Hypothalamus (tissue), 51 donors: ENCODE measurements at places on chromosomes 2 and 18.

DNA sequence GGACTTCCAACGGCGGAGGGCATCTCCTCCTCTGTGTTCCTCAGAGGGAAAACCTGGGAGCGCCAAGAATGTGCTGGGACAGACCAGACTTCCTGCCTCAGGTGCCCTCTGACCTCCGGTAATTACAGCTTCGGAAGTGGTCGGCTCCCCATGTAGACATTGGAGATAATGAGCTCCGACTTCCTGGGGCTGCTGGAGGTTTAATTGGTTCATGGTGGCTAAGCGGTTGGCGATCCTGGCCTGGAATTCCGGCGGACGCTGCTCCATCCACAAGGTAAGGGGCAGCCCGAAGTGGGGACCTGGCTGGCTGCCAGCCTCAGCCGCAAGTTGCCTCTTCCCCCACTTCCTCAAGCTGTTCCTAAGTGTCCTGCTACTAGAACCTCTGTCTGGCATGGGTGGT is 83.2 kb upstream of the EPC2 start:
- DNase-seq, result no peak

- DNase-seq, result no peak
Measured at GRCh38 chr2:88054782-88055370, 707 bp downstream of the KRCC1 start.

- DNase-seq, result no peak
Measured at GRCh38 chr18:55219059-55219458, 259.8 kb upstream of the CCDC68 start.

GRCh38 chr2:173749315-173749714 is 215.9 kb downstream of the SP3 start:
- DNase-seq, result no peak

- DNase-seq, result no peak
Measured at GRCh38 chr2:20077411-20077940, 26.0 kb upstream of the LAPTM4A start.

DNA sequence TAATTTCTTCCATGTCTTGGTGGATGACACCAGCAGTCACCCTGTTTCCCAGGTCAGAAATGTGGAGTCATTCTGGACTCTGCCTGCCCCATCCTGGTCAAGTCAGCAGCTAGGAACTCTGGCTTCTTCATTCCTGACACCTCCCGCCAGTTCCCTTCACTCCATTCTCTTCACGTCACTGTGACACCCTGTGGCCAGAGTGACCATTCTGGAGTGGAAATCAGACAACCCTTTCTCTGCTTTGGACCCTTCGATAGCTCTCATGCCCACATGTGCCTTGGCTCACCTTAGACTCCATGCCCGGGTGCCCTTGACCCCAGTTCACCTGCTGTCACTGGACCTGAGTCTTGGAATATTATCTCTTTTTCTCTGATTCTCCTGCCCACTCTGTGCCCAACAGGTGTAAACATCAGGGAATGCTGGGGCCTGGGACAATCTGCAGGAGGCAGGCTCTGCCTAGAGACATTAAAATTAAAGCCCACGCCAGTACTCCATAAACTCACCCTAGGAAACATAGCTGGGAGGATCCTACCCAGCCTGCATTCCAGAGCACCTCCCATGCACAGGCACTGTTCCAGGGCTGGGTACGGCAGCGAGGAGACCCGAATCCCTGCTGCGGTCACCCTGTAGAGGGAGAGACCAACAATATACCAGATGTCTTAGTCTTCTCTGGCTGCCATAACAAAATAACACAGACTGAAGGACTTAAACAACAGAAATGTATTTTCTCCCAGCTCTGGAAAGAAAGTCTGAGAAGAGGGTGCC is 41.1 kb upstream of the FAHD2A start:
- no peak for DNase-seq

- DNase-seq, result no peak
Measured at GRCh38 chr2:145060876-145061275, 541.0 kb upstream of the ZEB2 start.

DNA sequence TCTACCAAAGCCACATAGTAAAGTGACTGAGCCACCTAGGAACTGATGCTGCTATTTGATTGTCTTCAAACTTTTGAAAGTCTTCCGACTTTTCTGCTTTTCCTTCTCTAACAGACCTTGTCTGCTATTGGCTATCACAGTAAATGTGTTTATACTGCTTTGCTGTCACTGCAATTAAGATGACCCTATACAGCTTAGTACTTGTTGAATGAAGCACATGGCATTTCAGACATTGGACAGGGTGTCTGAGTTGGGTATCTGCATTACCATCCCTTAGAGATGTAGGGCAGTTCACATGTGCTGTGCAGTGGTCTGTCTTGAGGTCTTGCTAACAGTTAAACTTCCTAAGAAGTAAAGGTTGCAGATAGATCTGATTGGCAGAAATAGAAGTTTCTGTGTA is 3.6 kb downstream of the WDR43 start:
- no peak for DNase-seq

- DNase-seq, result no peak
Measured at GRCh38 chr2:5986801-5987787, 294.9 kb downstream of the SOX11 start.

DNA sequence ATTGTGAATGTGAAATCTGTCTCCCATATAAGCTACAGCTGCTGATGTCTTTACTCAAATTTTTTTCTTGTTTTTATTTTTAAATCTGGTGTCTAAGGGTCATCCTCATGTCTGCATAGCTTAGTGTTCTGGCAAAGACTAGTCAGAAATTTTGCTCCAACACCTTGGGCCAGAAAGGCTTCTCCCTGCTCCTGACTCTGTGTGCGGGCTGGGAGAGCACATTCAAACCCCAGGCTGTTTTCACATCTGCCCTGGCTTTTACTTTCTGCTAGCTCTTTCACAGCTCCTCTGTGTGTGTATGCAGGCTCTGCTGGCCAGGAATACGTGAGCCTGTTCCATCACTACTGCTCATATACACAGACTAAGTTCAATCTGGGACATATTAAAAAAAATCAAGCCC is 102.9 kb upstream of the RIOK3 start:
- DNase-seq, result no peak

GRCh38 chr2:102502576-102502975 is 29.6 kb downstream of the SLC9A4 start:
- no peak for DNase-seq
